ENCODE measurements at places on chromosomes 7 and 10.
A peak's percentile ranks its signal among the peaks of the same experiment; 100 is the strongest.

- DNase-seq, result no peak
These were observed 67.6 kb downstream of the TACC2 start for GRCh38 chr10:122056431-122057094.

- no peak for DNase-seq
These were observed 33.9 kb downstream of the CACUL1 start for GRCh38 chr10:118720685-118721538.

- no peak for DNase-seq
These were observed 608 bp downstream of the ACHE start for GRCh38 chr7:100894860-100895700.

DNA sequence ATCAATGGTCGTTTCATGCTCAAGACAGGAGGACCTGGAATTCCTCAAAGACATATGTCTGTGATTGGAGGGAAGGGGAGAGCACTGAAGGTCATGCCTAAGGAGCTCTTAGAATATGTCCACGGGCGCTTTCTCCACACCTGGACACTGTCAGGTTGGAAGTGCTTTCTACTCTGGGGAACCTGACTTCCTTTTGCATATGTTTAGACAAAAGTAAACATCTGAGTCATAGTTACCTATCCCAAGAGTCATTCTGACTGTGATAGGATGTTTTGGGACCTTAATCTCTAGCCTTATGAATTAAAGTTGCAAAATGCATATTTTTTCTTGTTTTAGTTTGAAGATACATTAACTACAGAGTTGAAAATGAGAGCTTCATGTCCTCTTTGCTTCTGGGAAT is 251.7 kb downstream of the KLF6 start:
- DNase-seq, result no peak

GRCh38 chr7:90817151-90817550 is 221.0 kb downstream of the CDK14 start:
- no peak for DNase-seq

- DNase-seq, result no peak
These were observed 14.6 kb downstream of the FAM149B1 start for GRCh38 chr10:73182568-73182967.

- no peak for DNase-seq
These were observed 18.3 kb upstream of the ELN start for GRCh38 chr7:74009719-74010118.

DNA sequence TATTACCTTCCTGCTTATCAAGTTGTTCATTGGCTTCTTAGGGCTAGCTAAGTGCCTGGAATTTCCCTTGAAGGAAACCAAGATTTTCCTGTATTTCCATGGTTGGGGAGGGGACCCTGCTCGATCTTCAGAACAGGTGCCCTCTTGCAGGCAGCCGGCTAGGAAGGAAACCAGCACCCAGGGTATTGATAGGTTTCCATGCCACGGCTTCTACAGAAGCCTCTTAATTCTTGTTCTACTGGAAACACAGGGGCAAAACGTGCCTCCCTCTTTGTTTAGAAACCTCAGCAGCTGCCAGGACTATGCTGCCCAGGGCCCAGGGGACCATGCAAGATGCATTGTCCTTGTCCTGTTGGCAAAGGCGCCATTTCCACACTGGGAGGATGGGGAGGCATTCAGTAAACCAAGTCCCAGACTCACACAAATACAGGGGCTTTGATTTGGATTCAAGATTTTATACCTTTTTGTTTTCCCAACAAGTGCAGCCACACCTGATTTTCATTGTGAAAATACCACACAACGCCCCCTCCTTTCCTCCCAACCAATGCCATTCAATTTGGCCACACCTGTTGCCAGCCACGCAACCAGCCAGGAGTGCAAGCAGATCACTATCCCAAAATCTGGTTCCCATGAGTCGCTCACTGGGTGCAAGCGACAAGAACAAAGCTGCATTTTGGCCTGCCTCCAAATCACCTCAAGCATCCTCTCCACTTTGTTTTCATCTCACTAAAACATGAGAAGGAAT is 29.6 kb downstream of the C10orf71 start:
- no peak for DNase-seq

DNA sequence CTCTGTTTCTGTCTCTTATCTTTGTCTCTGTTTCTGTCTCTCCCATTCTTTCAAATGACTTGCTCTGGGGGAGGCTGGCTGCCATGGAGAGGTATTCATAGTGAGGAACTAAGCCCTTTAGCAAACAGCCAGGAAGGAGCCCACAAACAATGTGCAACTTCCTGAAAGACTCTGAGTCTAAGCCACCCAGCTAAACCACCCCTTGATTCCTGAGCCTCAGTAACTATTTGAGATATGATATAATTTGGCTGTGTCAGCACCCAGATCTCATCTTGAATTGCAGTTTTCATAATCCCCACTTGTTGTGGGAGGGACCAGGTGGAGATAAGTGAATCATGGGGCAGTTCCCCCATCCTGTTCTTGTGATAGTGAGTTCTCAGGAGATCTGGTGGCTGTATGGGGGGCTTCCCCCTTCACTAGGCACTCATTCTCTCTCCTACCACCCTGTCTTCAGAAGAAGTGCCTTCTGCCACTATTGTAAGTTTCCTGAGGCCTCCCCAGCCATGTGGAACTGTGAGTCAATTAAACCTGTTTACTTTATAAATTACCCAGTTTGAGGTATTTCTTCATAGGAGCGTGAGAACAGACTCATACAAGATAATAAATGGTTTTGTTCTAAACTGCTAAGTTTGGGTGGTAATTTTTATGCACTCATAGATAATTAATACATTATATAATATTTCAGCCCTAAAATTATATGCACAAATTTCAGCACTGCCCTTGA is 121.2 kb upstream of the FOXP2 start:
- no peak for DNase-seq

DNA sequence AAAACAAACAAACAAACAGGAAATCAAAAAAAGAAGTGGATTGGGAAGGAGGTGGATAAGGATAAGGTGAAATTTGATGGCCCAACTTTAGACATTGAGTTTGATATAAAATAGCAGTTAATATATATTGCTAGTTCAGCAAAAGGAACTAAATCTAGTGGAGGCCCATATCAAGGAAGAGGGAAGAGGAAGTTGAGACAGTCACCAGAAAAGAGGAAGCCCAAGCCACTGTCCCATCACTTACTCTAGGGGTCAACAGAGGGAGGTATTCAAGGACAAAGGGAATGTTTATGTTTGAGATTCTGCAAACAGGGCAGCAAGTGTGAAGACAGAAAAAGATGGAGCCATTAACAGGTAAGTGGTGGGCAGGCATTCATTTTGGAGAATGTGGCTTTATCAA is 3.7 kb downstream of the LAMTOR4 start:
- DNase-seq, result no peak

- peak; percentile 68 for DNase-seq
These were observed at the start of gene ZNF503 for GRCh38 chr10:75401569-75402485. Gene ZNF503, minus strand, starts transcription at chr10:75401764. Its CDS starts 345 bp downstream, at chr10:75401419.

DNA sequence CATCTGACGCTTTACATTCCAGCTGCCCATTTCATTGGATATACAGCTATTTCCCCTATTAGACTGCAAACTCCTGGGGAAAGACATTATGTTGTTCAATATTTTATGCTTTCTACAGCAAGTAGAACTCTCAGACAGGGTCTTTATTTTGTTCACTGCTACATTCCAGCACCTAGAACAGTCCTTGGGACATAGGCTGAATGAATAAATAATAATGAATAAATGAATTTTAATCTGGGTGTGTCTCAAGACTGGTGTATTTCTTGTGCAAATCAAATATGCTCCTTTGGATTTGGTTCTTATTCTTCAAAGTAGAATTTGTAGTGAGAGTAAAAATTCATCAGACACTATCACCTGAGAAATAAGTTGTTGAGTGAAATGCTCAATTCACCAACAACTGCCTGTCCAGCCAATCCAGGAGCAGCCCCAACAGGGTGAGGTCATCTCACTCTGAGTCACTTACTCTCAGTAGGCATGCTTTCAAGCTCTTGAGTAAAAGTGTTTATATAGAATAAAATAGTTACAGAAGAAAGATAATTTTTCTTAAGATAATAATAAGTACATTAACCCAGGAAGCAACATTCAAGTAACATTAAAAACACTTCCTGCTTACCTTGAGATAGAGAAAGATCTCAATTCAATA is 287.5 kb upstream of the NPVF start:
- no peak for DNase-seq

- DNase-seq, result no peak
These were observed 133.3 kb downstream of the EXOC4 start for GRCh38 chr7:133386205-133386604.

- no peak for DNase-seq
These were observed 3.1 kb downstream of the CNPY1 start for GRCh38 chr7:155543011-155543876.

GRCh38 chr7:20560325-20561180 is 54.9 kb upstream of the ABCB5 start:
- DNase-seq, result peak; percentile 59

DNA sequence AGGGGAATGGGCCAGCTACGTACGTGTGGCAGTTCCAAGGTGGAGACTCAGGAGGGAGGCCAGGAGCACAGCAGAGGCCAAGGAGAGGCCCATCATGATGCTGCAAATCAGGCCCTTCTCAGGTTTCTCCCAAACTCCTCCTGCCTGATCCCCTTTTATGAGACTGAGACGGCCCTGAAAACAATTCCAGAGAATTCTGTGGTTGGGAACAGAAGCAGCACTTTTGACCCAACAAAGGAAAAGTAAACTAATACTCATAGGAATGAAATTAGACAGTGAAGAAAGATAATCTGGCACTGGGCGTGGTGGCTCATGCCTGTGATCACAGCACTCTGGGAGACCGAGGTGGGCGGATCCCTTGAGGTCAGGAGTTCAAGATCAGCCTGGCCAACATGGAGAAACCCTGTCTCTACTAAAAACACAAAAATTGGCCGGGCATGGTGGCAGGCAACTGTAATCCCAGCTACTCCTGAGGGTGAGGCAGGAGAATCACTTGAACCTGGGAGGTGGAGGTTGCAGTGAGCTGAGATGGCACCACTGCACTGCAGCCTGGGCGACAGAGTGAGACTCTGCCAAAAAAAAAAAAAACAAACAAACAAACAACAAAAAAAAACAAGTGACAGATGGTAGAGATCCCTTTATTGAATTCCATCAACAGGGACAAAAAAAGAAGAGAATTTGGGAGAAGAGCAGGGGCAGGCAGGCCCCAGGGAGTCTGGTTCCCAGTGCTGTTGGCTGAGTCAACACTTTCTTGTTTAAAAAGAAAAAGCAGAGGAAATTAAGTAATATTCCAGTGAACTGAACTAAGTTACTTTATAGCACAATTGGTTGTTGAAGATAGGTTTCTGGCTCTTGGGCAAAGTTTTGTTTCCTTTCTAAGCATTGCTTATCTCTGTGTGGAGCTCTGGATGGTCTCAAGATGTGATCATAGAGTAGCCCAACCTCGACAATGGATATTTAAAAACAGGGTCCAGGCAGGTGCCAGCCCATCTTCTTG is at the start of gene CCL26:
Gene CCL26 (minus strand): TSS at position 131 of the 997 bp plus-strand sequence. CDS start 35 bp downstream, at position 96.
- no peak for DNase-seq

DNA sequence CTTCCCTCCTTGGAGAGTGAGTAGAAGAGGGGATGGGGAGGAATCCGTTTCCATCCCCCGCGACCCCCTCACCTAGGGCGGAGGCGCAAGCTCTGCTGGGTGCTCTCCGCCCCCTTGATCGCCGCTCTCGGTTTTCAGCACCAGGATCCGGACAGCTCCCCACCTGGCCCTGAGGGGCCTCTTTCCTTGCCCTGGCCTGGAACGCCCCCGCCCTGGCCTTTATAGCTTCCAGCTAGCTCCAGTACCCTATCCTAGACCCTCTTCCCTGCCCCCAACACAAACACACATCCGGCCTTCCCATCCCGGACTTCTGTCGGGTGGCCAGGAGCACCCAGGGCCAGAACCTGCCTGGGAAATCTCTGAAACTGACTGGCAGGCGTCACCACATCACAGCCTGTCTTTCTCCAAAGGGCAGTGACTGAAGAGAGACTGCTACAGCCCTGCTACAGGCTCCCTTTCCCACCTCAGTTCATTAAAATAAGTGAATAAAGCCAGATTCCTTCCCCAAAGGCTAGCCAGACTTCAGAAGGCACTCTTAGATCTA is 72.3 kb upstream of the LEP start:
- DNase-seq, result no peak

- DNase-seq, result peak; percentile 28
These were observed 14.7 kb upstream of the TMEM236 start for GRCh38 chr10:17737027-17737965.

DNA sequence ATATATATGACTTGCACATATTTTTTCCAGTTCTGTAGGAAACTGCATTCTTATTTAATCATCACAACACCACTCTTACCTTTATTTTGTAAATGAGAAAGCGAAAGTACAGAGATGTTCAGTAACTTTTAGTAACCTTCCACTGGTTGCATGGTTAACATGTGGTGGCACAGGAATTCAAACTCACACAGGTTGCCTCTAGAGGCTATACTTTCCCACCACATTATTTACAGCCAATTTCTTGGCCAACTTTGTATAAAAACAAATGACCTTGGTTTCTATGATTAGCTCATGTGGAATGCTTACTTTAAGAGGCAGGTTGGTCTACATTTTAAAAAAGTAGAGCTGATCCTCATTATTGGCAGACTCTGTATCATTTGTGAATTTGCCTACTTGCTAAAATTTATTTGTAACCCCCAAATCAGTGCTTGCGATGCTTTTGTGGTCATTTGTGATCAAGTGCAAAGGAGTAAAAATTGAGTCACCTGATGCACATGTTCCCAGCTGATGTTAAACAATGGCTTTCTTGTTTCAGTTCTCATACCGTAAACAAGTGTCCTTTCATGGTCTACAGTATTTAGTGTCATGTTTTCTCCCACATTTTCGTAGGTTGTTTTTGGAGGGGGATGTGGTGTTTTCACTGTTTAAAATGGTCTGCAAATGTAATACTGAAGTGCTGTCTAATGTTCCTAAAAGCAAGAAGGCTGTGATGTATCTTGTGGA is 14.8 kb downstream of the BBS9 start:
- DNase-seq, result no peak

DNA sequence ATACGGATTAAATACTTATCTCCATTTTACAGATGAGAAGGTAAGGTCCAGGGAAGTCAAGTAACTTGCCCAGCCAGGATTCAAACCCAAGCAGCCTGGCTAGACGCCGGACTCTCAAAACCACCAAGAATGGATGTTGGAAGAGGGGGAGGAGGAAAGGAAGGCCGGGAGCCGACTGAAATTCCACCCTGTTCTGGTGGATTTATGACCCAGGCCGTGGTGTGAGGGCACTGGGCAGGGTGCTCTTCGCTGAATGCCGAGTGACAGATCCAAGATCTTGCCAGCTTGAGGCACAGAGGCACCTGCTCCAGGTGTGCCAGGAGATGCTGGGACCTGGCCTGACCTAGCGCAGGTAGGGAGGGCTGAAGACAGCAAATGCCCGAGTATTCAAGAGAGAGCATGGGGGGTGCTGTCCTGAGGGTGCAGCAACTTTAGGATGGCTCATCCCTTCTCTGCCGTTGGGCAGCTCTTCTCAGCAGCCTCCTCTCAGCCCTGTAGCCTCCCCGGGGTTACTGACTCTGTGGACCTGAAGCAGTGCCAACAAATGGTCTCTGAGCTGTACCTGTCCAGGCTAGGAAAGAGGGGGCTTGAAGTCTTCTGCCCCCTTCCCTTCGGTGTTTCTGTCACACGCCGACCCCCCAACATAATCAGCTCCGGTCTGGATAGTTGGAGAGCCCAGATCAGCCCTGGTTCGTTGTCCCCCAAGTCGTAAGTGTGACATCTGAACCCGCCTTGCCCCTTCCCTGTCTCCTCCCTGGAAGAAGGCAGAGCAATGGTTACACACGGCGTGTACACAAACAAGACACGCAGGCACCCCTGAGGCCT is 713 bp downstream of the LOXL4 start:
- no peak for DNase-seq
